Spleen (tissue), 13 donors: ENCODE measurements at places on chromosomes 7 and 10. TPM values are rescaled to one million over a fixed set of nuclear protein-coding genes. Genes with fewer than 3 reads are reported as not detected.

GRCh38 chr10:15200626-15201025 is 32.1 kb upstream of the NMT2 start:
- no peaks in the 10 kb centered on the region for H3K36me3 ChIP-seq
- H3K27ac ChIP-seq = no peak overlapping the region
- peaks cover 13% of the 10 kb centered on the region for H3K4me1 ChIP-seq
- H3K4me3 ChIP-seq = no peak overlapping the region
- H3K27me3 ChIP-seq = no peaks in the 10 kb centered on the region
- no peak for DNase-seq

GRCh38 chr7:134823400-134823799 is 44.0 kb downstream of the CALD1 start:
- no peaks in the 10 kb centered on the region for H3K27me3 ChIP-seq
- no peak overlapping the region for H3K4me3 ChIP-seq
- peaks cover 4% of the 10 kb centered on the region for H3K4me1 ChIP-seq
- H3K27ac ChIP-seq = no peak overlapping the region
- DNase-seq = no peak

DNA sequence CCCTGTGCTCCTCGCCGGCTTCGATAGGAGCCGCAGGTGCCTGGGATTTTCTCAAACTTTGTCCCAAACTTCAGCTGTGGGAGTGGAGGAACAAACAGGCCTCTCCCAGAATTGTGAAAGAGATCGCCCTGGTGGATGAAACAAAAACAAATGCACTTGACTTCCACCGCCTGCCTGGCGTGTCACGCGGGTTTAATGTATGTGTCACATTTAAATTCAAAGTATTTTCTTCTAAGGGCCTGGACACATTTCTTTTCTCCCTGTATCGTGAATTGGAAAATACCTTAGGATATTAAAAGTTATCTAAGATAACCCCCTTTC is 694 bp upstream of the WASL start:
- DNase-seq = no peak
- H3K36me3 ChIP-seq = no peaks in the 10 kb centered on the region
- peaks cover 49% of the 10 kb centered on the region for H3K4me1 ChIP-seq
- H3K4me3 ChIP-seq = peak overlapping the region; percentile 87

Gene ETV1
- 2.4 TPM for polyA plus RNA-seq
